Stimulated activated CD4-positive, alpha-beta T cell treated with anti-CD3 and anti-CD28 coated beads, Interleukin-4, amount 100 ng/mL, for 1 hour (primary cell): ENCODE measurements at places on chromosomes 13 and 19.

- DNase-seq: no peak
Observed at GRCh38 chr19:52603558-52604207, 33.6 kb downstream of the ZNF701 start.

- no peak for DNase-seq
Observed at GRCh38 chr19:1284979-1285736, 515 bp upstream of the EFNA2 start.

DNA sequence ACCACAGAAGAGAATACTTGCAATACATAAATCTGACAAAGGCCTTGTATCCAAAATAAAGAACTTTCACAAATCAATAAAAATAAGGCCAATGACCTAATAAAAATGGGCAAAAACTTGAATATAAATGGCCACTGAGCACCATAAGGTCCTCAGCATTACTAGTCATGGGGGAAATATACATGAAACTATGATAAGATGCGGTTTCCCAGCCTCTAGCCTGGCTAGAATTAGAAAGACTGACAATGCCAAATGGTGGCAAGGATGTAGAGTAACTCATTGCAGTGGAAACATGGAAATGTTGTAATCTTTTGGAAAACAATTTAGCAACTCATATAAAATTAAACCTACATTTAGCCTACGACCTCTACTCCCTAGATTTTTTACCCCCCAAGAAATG is 227.1 kb downstream of the GGACT start:
- no peak for DNase-seq

GRCh38 chr19:7482584-7483439 is 6.0 kb downstream of the PEX11G start:
- DNase-seq: no peak

GRCh38 chr19:42422092-42422900 is 4.9 kb downstream of the LIPE start:
- no peak for DNase-seq

- no peak for DNase-seq
Observed at GRCh38 chr13:30253830-30254229, 53.5 kb downstream of the KATNAL1 start.

DNA sequence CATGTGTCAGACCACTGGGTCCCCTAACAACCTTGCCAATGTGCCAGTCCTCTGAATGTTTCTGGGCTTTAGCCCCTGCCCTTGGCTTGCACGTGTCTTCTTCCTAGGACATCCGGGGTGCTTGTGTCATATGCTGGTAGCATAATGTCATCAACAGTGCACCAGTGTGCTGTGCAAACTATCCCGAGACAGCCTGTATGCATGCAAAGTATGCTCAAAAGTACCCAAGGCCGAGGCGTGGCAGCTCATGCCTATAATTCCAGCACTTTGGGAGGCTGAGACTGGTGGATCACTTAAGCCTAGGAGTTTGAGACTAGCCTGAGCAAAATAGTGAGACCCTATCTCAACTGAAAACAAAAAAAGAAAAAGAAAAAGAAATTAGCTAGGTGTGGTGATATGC is 20.8 kb upstream of the C19orf12 start:
- DNase-seq: no peak

GRCh38 chr19:38394488-38394887 is 6.0 kb downstream of the SPRED3 start:
- DNase-seq: peak; percentile 75

- DNase-seq: no peak
Observed at GRCh38 chr13:49840266-49840665, 47.8 kb upstream of the KPNA3 start.
